ENCODE measurements at places on chromosomes 16 and 17.

- DNase-seq, result no peak
Observed at GRCh38 chr16:2252806-2253148, 1.4 kb upstream of the ECI1 start.

GRCh38 chr16:81843683-81844082 lies 64.6 kb downstream of the PLCG2 start:
- DNase-seq, result no peak

DNA sequence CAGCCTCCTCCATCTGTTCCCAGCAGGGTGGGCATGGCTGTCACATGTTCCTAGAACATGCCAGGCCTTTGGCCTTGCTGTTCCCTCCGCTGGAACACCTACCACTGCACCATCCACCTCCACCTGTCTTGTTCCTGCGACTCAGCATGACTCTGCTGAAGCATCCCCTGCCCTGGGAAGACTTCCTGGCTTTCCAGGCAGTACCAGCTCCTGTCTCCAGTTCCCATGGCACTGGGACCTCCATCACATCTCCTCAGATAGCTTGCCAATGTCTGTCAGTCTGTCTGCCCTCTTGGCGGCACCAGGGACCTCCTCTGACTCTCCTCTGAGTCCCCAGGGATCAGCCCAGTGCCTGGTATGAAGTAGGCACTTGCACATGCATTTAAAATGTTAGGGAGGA lies 15.7 kb downstream of the PDP2 start:
- DNase-seq, result no peak

DNA sequence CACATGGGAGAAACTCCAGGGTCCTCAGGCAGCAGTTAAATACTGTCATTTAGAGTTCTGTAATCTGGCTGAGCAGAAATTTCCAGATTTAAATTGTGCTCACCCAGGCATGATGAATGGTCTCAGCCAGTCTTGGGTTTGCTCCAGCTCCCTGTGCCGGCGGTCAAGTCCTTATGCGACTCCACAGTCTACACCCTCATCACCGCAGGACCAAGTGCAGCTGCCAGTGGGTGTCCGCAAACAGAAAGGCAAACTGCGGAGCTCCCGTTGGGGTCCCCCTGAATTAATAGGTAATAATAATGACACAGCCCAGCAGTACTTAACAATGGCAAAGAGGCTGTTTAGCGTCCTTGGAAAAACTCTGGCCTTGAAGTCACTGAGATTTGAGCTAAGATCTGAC lies 3.9 kb upstream of the CACNG4 start:
- DNase-seq, result no peak

- no peak for DNase-seq
Observed at GRCh38 chr16:87945351-87946042, 5.7 kb upstream of the BANP start.

GRCh38 chr16:77590707-77591106 lies 131.6 kb upstream of the NUDT7 start:
- DNase-seq, result no peak

DNA sequence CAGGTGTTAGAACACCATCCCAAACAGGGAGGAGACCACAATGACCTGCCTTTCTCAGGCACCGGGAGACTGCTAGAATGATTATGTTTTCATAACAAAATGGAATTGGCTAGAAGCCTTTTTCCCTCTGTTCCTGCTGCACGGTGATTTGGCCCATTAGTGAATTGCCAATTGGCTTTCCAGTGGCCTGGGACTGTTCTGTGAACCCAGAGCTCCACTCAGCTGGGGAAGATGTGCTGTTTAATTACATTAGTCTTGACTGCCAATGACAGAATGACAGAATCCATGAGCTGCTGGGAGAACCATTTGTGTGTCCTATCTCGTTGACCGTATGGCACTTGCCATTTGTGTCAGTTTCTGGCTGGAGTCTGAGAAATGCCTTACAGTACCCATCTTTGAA lies 242.9 kb downstream of the CDH11 start:
- DNase-seq, result no peak

GRCh38 chr16:74725651-74726455 lies 25.2 kb upstream of the MLKL start:
- DNase-seq, result no peak

DNA sequence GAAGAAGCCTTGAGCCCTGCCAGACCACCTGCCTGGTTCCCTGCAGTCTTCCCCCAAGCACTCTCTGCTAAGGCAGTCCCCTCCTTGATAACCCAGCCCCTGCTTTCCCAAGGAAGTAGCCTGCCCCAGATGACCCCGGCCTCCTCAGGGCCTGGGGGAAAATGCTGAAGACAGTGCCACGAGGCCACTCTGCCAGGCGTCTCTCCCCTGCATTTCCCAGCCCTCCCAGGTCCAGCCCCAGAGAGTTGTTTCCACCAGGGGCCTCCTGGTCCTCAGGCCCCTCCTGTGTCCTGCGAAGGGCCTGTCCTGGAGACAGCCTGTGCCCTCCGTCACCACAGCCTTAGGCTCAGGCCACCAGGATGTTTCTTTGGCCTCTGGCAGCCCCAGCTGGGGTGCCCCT lies 96.4 kb downstream of the CCDC182 start:
- DNase-seq, result no peak

- DNase-seq, result no peak
Observed at GRCh38 chr17:50424996-50425681, 879 bp upstream of the ACSF2 start.

- DNase-seq, result no peak
Observed at GRCh38 chr17:82655523-82655922, 7.3 kb upstream of the WDR45B start.

DNA sequence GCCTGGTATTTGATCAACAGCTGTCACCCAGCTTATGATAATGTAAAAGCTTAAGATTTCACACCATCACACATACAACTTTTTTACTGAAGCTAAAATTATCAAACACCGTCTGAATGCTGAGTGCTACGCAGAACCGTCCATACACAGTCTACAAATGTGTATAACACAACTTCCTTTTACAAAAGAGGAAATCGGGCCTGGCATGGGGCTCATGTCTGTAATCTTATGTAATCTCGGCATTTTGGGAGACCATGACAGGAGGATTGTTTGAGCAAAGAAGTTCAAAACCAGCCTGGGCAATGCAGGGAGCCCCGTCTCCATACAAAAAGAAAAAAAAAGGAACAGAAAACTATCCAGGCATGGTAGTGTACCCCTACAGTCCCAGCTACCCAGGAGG lies 19.6 kb upstream of the QRICH2 start:
- DNase-seq, result no peak

DNA sequence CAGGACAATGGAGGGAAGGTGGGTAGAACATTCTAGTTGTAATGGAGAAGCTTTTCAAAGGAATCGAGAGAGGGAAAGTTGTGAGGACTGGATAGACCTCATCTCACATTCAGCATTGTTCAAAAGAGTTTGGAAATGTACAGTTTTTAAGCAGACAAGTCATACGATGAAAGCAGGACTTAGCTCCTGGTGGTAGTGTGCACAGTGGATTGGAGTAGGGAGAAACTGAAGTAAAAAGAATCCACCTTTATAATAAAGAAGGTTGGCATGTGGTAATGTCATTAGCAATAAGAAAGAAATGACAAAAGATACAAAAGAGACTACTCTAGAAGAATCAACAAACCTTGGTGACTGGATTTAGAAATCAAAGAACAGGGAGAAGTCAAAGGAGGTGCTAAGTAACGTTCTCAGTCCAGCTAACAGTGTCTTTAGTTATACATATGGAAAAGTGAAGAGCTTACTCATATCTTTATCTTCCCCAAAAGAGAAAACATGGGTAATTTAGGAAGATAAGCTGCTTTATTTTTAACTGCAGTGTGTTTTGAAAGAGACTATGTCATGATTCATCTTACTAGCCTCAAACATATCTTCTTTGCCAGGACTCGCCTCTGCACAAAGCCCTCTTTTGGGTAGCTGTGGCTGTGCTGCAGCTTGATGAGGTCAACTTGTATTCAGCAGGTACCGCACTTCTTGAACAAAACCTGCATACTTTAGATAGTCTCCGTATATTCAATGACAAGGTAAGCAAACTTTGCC lies 18.7 kb upstream of the EVI2A start:
- no peak for DNase-seq

Data from left forelimb (tissue), 1 donor.